ENCODE measurements at places on chromosomes 7 and 10.

DNA sequence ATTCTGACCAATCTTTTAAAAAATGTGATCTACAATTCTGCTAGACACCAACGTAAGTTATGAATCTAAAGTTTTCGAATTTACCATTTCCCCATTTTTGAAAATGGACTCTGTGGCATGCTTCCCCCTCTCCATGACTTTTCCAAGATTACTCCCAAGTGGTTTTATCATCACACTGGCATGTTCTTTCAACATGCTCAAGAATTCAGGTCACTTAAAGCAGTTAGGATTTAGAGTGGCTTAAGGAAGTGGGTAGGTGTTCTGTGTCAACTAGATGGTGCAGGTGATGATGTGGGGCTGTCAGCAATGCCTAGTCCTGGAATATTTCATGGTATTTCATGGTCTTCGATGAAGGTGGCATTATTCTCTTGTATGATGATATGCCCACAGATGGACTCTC, 164.0 kb upstream of the ASAH2 start:
- no peak for DNase-seq

GRCh38 chr10:99394761-99395386, 35.5 kb downstream of the GOT1 start:
- no peak for DNase-seq

DNA sequence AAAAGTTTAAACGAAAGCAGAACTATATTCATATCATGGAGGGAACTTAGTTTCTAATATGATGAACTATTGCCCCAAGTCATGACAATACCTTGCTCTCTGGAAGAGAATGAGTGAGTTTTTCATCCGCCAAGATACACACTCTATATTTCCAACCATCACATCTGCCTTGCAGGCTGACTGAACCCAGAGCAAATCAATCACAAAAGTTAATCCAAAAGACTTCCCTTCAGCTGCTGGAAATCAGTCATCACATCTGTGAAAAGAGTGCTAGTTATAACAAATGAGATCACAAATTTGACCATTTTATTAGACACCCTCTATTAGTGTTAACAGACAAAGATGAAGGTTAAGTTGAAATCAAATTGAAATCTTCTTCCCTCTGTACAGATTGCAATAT, 261.7 kb upstream of the PRKCQ start:
- DNase-seq, result no peak

GRCh38 chr10:119395280-119396007, 147.1 kb downstream of the RGS10 start:
- no peak for DNase-seq

DNA sequence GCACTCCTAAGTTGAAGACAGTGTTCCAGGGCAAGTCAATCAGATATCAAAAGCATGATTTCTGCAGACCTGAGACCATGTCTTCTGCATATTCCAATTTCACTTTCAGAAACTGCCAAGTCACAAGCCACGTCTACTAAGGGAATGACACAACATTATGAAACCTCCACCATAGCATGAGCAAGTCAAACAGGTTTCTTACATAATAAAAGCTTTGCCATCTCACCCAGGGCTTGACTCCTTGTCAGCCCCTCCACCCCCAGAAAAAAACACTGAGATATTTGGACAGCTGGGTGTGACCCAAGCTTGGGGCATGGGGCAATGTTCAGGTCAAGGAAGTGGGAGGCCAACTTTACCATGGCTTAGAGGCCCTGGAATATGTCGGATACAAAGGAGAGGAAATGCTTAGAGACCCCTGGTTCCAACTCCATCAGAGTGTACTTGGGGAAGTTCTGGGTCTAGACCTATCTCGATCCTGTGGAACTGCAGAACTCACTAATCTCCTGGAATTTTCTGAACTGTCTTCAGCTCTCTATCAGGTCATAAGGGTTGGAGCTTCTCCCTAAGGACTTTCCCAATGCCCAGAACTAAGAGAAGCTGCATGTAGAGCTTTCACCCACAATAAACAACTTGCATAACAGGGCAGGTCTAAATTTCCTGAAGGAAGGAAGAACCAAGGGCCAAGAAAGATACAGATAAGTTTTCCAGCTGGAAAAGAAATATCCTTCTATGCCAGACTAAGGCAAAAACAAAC, 80.6 kb upstream of the NAMPT start:
- no peak for DNase-seq

GRCh38 chr7:134056816-134057215, 70.3 kb upstream of the LRGUK start:
- DNase-seq, result no peak

GRCh38 chr7:24971333-24972165, 8.4 kb downstream of the OSBPL3 start:
- no peak for DNase-seq

Measured in T-helper 22 cell (primary cell).